ENCODE measurements at places on chromosomes 4 and X.
A peak's percentile ranks its signal among the peaks of the same experiment; 100 is the strongest.

GRCh38 chrX:130628516-130628915 is 226.7 kb downstream of the RBMX2 start:
- DNase-seq = no peak

DNA sequence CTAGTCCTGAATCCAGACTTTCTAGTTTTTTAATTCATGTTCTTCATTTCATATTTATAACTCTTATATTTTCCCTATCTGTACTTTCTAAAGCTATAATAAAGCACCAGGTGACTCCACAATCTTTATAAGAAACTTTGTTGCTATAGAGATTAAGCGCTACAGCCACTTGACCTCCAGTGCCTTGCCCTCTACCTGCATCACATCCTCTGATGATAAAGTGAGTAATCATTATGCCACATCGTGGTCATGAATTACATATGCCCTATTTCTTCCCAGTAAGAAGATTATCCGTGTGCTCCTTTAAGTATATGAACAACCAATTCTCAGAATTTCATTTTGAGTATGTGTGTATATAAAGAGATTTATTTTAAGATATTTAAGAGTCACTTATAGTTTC is 6.8 kb upstream of the DYNLT3 start:
- DNase-seq = peak; percentile 4

GRCh38 chr4:113773014-113773413 is 11.5 kb upstream of the CAMK2D start:
- no peak for DNase-seq

GRCh38 chr4:11724731-11725130 is 296.0 kb upstream of the HS3ST1 start:
- DNase-seq = peak; percentile 42

DNA sequence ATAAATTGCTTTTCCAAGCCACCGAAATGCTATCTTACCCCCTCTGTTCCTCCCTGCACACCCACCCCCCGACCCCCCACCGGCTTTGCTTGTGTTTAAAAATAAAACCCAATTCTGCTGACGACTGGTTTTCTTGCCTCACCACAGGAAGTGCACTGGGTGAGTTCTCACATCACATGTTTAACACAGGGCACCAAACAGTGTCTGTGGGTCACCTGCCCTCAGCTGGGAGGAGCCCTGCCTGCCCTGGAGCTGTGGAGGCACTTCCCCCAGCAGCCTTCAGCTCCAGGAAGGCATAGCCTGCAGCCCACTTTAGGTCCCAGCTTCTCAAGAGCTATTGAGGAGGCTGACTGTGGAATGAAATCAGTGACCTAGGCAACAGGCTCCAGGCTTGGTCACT is 8.8 kb downstream of the TMEM255A start:
- peak; percentile 49 for DNase-seq

DNA sequence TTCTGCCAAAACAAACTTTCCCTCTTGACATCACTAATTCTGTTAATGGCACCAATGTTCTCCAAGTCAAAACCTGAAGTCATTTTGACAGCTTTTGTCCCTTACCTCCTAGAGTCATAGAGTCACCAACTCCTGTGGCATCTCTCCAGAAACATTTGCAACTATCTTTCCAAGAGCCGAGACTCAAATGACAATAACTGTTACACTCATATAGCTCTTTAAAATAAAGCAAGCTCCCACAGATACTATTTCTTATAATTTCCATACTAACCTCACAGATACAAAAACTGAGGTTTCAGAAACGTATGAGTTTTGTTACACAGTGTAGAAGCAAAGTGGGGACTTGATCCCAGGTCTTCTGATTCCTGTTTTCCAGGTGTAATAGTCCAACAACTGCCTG is 18.3 kb downstream of the GPRIN3 start:
- no peak for DNase-seq

Data from DMS53 (cell line).